IMR-90 (cell line): ENCODE measurements at places on chromosomes 5 and 9. TPM values are rescaled to one million over a fixed set of nuclear protein-coding genes. Genes with fewer than 3 reads are reported as not detected.

GRCh38 chr9:89452561-89452960, 45.4 kb downstream of the SEMA4D start:
- no peak for DNase-seq

- no peak for DNase-seq
Measured at GRCh38 chr9:72788966-72789735, 163.7 kb downstream of the ALDH1A1 start.

- no peak for DNase-seq
Measured at GRCh38 chr5:120621339-120621738, 157.2 kb downstream of the PRR16 start.

DNA sequence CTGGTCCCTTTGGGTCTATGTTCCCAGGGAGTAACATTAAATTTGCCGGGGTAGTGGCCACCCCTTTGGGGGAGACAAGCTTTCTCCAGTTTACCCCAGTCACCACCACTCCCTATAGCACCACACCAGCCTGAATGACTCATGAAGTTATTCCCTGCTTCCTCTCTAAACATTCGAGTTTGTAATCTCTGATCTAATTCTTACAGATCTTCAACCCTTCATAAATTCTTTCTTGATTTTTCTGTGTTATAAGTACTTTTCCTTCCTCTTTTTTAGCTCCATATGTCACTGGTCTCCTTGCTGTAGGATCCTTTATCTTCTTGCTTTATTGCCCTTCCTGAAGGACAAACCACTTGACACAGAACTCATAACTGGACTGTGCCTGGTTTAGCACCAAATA, 55.6 kb downstream of the GNA14 start:
- DNase-seq = no peak

DNA sequence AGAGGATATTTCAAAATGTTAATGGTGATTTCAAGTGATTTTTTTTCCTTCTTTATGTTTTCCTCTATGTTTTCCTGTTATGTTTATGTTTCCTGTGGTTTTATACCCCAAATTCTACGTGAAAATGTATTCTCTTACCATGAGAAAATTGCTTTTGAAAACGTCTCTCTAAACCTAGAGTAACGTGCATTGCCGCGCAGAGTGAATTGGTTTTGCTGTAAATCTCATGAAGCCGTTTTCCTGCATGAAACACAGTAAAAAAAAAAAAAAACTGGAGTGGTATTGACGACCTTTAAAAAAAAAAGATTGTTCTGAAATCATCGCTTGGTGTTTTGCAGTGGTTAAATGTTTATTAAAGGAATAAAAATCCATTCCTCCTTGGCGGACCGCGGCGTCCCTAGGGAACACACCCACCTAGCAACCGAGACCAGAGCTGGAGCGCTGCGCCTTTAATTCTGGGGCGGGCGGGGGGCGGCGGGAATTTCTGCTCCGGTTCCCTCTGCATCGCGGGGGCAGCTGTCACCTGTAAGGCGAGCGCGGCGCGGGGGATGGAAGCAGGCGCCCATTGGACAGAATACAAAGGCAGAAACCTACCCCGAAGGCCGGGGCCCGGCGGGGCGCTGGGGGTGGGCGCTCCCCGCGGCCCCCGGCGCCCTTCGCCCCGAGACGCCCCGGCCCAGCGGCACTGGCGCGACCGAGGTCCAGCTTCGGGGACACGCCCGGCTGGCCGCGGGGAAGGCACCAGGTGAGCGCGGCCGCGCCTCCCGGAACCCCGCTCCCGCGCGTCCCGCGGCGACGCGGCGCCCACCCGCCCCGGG, at the start of gene SOWAHA:
SOWAHA (plus strand) TSS at position 522 of the 818 bp plus-strand sequence. CDS start 320 bp downstream, outside the sequence.
- DNase-seq = no peak

GRCh38 chr9:10678790-10679189, 66.0 kb upstream of the PTPRD start:
- DNase-seq = peak; percentile 4

DNA sequence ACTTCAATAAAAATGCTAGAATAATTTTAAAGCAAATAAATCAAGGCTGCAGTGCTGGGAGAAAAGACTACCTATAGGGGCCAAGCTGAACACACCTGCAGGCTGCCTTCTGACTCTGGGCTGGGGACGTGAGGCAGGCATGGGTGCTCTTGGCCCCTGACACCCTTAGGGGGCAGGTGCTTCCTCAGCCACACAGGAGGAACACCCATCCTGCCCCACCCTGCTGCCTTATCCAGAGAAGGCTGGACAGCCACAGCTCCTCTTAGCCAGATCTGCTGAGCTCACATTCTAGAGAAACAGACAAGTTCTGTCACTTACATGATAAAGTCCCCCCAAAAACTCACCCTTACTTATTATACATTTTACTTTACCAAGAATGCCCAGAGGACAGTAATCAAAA, 6.6 kb upstream of the LMX1B start:
- DNase-seq = no peak

Gene KCNMB1
- not detected in 2 replicates for total RNA-seq

Gene CDH9
- total RNA-seq = not detected in 2 replicates

Gene BSPRY
- total RNA-seq = not detected in 2 replicates

Gene BNC2
- total RNA-seq = 37.8 and 45.2 TPM in 2 replicates

Gene GABRP
- not detected in 2 replicates for total RNA-seq
